Stimulated activated CD4-positive, alpha-beta T cell treated with anti-CD3 and anti-CD28 coated beads, Interleukin-12 subunit alpha, Interleukin-12 subunit beta, amount 100 ng/mL, for 24 hours (primary cell): ENCODE measurements at places on chromosomes 2 and 18.

DNA sequence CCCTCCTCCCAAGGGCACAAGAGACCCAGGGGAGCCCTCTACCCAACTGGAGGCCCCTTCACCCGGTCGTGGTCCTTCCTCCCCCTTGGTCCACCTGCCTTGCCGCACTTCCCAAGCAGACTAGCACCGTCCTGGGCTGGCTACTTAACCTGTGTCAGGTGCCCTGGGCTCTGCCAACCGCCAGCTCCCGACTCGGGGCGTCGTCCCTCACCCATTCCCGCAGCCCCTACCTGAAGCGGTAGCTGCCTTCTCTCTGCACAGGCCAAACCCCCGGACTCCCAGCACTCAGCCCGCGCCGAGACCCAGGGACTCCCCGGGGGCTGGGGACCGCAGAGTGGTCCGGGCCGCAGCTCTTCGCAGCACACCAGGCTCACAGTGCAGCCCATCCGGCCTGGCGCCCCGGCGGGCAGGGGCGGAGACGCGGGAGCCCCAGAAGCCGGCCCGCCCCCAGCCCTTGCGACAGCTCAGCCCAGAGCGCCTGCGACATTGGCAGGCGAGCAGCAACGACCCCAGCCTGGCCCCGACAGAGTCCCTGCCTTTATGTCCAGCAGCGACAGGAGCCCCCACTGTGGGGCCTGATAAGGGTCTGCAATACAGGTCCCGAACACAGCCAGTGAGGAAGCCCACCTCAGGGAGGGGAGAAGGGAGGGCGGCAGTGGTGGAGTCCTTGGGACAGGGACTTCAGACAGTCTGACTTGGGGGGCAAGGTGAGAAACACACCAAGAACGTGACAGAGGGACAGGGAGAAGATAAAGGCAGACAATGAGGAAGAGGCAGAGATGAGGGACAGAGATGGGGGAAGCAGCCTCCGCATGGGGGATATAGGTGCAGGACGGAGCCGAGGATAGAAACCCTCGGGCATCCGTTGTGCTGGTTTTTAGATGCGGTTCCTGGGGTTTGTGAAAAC is 31.0 kb upstream of the TNS1 start:
- DNase-seq: no peak

DNA sequence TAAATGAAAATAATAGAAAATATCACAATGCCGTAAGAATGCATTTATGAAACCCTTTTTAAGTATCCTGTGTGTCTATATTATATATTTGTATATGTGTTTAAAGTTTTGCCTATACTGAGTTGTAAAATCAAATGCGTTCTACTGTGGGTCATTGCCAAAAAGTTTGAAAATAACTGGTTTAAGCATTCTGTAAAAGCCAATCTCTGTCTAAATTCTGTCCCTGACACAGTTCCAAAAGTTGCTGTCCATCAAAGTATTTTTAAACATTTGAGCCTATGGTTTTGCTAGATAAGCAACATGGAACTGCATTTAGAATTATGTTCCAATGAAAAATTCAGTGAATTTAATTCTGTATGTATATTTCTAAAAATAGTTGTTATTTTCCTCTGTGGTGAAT is 1360.4 kb upstream of the CRIM1 start:
- DNase-seq: no peak

DNA sequence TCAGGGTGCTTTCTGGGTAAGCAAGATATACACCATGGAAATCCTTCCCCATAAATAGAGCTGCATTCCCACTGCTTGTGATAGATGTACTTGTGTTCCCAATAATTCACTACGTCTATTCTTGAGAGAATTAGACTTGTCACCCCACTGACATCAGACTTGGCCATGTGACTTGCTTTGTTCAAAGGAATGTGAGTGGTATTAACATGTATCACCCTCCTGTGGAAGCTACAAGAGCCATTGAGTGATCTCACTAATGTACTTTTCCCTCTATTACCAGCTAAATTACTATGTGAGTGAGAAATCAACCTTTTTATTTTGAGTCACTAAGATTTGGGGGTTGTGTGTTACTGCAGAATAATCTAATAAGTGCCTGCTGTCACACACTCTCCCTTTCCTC is 176.0 kb downstream of the CCDC178 start:
- no peak for DNase-seq

- no peak for DNase-seq
Measured at GRCh38 chr2:237283131-237283928, 130.6 kb downstream of the COL6A3 start.

- no peak for DNase-seq
Measured at GRCh38 chr2:145715601-145716000, 1195.7 kb upstream of the ZEB2 start.

GRCh38 chr2:29218550-29219125 is 103.4 kb downstream of the CLIP4 start:
- no peak for DNase-seq

GRCh38 chr2:189609853-189610252 is 29.3 kb upstream of the SLC40A1 start:
- DNase-seq: no peak

- DNase-seq: no peak
Measured at GRCh38 chr18:45415614-45416013, 199.7 kb upstream of the SLC14A2 start.

DNA sequence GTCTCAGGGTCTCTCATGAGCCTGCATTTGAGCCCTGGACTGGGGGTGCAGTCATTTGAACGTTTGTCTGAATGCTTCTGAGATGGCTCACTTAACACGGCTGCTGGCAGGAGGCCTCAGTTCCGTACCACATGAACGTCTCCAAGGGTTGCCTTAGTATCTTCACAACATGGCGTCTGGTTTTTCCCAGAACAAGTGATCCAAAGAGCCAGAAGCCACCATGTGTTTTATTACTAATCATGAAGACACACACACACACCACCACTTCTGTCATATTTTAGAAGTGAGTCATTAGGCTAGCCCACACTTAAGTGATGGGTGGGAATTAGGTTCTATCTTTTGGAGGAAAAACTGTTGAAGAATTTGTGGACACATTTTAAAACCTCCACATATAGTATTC is 15.0 kb upstream of the MYO1B start:
- no peak for DNase-seq

DNA sequence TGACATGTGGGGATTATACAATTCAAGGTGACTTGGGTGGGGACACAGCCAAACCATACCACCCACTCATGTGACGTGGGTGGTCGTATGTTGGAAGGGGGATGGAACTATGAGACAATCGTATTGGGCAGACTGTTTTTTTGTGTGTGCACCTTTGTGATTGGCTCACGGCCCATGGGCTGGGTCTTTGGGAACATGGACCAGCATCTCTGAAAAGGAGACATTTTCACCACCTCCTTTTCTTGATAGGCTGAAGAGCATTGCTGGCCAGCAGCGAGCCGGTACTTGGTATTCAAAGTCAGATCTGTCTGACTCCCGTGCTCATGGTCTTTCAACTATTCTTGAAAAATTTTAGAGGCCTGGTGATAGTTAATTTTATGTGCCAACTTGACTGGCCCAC is 62.1 kb downstream of the DIPK1C start:
- DNase-seq: no peak

- DNase-seq: no peak
Measured at GRCh38 chr2:144595279-144595678, 75.4 kb upstream of the ZEB2 start.

DNA sequence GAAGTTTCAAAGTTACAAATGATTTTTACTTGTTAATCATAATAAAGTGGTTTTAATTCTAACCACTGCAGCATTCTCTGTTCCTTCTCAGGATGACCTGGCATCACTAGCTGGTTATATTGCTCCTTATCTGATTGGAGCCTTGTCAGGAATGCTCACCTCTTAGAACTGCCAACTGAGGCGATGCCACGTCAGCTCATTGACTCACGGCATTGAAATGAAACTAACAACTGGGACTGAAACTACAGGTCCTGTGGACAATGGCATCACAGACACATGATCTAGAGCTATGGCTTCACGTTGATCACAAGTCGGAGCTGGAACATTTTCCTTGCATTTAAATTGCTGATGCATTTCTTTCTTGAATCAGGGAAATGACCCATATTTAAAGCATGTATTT is 54.9 kb upstream of the MAP2 start:
- no peak for DNase-seq

DNA sequence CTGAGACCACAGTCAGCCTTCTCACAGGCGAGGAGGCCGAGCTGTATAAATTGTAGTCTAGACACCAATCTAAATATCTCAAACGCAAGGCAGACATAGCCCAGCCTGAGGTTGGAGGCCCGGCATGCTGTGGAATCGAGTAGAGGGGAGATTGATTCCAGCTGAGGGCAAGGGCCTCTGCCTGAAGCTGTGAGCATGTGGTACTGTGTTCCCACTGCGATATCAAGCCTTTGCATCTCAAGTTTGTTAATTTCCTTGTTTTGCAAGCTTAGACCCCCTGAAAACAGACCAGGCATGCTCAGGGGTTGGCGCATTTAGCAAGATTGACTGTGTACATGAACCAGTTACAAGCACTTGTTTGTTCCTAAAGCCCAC is 65.1 kb upstream of the FOSL2 start:
- DNase-seq: no peak
